ENCODE measurements at places on chromosomes 6 and 20.

GRCh38 chr6:32685603-32686002, 19.1 kb upstream of the HLA-DQB1 start:
- DNase-seq: no peak

GRCh38 chr6:31287619-31288018, 15.7 kb upstream of the HLA-C start:
- no peak for DNase-seq

GRCh38 chr20:5657876-5658200, 92.4 kb upstream of the SHLD1 start:
- DNase-seq: no peak

DNA sequence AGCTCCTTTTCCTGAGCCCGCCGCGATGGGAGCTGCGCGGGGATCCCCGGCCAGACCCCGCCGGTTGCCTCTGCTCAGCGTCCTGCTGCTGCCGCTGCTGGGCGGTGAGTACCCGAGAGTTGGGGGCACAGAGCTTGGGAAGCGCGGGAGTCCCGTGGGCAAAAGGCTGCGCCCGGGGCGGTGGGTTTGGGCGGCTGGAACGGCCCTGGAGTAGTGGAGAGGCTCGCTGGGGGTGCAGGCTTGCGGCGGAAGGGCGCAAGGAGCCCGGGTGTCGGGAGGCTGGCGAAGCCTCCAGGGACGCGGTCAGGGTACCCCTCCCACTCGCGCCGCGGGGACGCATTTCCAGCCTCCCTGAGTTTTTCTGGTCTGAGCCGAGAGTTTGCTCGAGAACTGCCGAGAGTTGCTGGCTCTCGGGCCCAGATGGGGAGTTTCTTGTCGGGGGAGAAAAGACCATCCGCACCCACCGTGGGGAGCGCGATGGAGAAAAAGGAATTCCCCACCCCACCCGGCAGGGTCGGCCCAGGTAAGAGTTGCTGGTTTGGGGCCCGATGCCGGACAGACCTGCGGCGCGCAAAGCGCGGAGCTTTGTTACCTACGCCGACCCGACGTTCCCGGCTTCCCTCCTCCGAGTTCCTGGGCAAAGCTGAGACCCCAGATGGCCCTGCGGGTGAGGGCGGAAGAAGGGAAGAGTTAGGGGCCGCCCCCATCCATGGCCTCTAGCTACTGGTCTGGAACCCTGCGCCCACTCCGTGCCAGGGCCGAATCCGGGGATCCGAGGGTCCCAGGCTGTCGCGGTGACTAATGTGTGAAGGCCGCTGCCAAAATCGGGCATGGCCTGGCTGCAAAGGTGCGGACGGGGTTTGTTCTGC, 584 bp downstream of the PTK7 start:
- no peak for DNase-seq

- no peak for DNase-seq
Measured at GRCh38 chr6:152301021-152301764, 336.0 kb downstream of the SYNE1 start.

DNA sequence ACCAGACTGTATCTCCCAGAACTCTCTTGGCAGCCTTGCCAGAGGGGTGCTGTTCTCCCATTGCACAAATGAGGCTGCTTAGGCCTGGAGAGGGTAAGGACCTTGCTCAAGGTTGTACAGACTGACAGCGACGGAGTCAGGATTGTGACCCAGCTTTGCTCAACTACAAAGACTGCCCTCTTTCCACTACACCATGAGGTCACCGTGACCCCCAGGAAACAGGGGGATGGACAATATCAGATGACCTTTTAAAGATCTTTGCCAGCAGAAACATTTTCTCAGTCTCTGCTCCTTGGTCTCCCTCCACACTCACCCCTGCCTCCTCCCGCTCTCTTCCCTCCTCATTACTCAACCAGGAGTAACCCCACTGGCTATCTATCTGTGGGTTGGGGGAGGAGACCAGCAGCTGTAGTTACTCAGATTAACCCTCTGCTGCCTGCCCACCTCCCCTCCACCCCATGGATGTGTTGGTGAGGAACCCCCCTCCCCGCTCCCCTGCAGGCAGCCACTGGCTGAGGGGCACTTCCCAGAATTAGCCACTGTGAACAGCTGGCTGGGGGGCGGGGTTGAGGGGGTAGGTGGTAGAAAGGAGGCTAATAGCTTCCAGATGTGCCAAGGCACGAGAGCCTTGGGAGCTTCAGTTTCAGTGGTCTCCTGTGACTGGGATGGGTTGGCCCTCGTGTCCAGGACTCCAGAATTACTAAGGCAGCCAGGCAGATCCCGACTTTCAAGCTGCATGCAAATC, 26.9 kb upstream of the MRPS18A start:
- no peak for DNase-seq

All from endothelial cell of umbilical vein (primary cell).